ENCODE measurements at places on chromosomes 5 and 9. TPM values are rescaled to one million over a fixed set of nuclear protein-coding genes. Genes with fewer than 3 reads are reported as not detected.

The TMEM252 gene
- total RNA-seq = not detected

The ELP1 gene
- total RNA-seq = 39.3 TPM

The ZCCHC7 gene
- total RNA-seq = 28.0 TPM

The LPAR1 gene
- total RNA-seq = 32.6 TPM

The SHOC1 gene
- total RNA-seq = 0.40 TPM

GRCh38 chr9:105403552-105404248 lies 44.1 kb upstream of the FSD1L start:
- DNase-seq = no peak

DNA sequence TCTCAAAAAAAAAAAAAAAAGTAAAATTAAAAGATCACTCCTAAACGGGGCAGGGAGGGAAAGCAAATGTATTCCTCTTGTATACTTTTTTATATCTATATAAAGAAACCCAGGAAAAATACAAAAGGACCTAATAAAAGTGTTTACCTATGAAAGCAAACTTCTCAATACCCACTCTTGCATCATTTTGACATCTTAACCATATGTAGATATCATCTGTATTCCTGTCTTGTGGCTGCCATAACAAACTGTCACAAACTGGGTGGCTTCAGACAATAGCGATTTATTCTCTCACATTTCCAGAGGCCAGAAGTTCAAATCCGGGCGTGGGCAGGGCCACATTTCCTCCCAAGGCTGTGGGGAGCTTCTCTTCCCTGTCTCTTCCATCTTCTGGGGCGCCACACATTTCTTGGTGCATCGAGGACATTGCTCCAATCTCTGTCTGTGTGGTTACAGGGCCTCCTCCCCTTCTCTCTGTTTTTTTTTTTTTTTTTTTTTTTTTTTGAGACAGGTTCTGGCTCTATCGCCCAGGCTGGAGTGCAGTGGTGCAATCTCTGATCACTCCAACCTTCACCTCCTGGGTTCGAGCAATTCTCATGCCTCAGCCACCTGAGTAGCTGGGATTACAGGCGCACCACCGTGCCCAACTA lies 58.4 kb upstream of the IL17B start:
- DNase-seq = no peak

DNA sequence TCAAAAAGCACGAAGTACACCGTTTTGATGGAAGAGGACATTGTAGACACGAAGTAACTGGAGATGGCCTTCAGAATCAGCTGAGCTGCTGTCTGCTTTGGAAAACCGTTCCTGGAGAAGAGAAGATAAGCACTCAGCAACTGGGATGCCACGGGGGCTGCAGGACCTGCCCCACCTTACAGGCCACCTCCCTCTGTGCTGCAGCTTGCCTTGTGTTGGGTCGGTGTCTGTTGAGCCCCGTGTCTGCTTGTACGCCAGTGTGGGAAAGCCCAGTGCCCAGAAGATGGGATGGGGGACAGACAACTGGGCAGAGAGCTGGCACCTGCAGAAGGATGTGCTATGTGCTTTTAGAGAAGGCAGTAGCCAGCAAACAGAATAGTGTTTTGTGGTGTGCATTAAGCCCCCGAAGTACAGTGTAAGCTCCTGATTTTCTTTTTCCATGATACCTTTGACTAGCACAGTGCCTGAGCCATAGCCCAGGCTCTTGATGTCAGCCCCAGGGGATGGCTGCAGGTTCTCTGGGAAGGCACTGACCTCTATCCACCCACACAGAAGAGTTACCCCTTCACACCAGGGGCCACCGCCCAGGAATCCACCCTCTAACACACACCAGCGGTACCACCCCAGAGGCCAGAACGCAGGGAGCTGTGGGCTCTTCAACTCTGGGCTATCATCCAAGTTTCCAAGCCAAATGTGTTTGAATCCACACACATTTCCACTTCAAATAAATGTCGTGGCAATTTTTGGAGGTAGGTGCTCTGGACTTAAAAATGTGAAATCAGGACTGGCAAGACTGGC lies 63.8 kb downstream of the MACROH2A1 start:
- peak; percentile 37 for DNase-seq
